ENCODE measurements at places on chromosomes 16 and 17.

- DNase-seq: no peak
Measured at GRCh38 chr16:56637814-56638750, at the start of gene MT1A. Gene MT1A, plus strand, starts transcription at chr16:56638666. Its CDS starts 73 bp downstream, at chr16:56638739.

GRCh38 chr17:36525113-36525512 is 9.6 kb downstream of the MYO19 start:
- no peak for DNase-seq

- no peak for DNase-seq
Measured at GRCh38 chr17:73748508-73748907, 104.3 kb upstream of the SDK2 start.

GRCh38 chr16:64109241-64109640 is 1012.6 kb downstream of the CDH11 start:
- DNase-seq: no peak

DNA sequence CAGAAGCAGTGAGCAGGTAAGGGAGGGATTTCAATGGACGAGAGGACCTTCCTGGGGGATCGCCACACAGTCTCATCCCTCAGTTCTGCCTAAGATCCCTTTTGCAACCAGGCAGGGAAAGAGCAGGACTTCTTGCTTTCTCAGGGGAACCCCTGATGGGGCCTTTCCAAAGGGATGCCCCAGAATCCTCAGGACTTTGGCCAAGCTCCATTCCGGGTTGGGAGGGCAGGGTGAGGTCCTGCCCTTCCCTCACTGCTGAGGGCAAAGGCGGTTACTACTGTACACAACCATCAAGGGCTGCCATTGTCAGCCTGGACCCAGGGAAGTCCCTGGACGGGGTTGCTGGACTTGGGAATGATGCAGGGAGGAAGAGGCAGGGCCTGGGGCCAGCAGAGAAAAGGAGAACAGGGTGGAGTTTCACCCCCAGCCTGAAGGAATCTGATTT is 9.7 kb downstream of the PRR29 start:
- no peak for DNase-seq

- no peak for DNase-seq
Measured at GRCh38 chr16:410516-411178, 9.0 kb downstream of the DECR2 start.

GRCh38 chr17:13862346-13862745 is 207.0 kb upstream of the COX10 start:
- DNase-seq: peak; percentile 1

GRCh38 chr17:61750656-61751055 is 112.7 kb downstream of the BRIP1 start:
- DNase-seq: peak; percentile 87

- DNase-seq: peak; percentile 13
Measured at GRCh38 chr16:27515874-27516353, 33.8 kb downstream of the GTF3C1 start.

- peak; percentile 30 for DNase-seq
Measured at GRCh38 chr17:80880648-80880985, 111.0 kb upstream of the CHMP6 start.

DNA sequence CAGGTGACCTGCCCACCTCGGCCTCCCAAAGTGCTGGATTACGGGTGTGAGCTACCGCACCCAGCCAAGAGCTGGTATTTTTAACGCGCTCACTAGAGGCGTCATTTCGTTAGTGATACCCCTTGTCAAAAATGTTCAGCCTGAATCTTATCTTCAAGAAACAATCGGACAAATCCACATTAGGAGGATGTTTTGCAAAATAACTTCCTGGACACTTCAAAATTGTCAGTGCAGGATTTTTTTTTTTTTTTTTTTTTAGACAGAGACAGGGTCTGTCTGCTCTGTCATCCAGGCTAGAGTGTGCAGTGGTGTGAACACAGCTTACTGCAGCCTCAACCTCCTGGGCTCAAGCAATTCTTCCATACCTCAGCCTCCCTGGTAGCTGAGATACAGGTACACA is 63.0 kb downstream of the RMI2 start:
- DNase-seq: no peak

- no peak for DNase-seq
Measured at GRCh38 chr17:53227514-53227913, 595.2 kb upstream of the KIF2B start.

- no peak for DNase-seq
Measured at GRCh38 chr16:77304877-77305276, 105.7 kb downstream of the SYCE1L start.

GRCh38 chr17:19249681-19250080 is 12.5 kb downstream of the EPN2 start:
- DNase-seq: no peak

DNA sequence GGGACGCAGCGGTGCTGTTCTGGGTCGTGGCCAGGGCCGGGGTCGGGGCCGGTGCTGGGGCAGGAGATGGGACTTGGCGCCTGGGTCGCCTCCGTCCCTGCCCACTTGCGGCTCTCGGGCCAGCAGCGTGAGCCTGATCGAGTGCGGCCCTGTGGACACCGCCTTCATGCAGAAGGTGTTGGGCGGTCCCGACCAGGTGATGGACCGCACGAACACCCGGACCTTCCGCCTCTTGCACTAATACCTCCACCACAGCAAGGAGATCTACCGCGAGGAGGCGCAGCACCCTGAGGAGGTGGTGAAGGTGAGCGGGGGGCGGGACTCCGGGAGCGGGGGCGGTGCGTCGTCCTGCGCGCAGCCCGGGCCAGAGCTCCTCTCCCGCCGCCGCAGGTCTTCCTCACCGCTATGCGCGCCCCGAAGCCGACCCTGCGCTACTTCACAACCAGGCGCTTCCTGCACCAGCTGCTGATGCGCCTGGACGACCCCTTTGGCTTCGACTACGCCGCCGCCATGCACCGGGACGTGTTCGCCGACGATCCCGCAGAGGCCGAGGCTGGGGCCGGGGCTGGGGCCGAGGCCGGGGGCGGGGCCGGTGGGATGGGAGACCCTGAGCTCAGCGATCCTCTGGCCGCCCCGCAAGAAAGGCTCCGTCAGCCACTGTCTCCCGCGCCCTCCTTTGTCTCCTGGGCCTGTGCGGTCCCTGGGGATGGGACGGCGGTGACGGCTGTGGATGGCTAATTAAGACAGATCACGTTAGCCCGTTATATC is 4.5 kb upstream of the HSD17B1 start:
- DNase-seq: no peak

All from Kasumi-1 (cell line).